ENCODE measurements at places on chromosomes 16 and 17.

DNA sequence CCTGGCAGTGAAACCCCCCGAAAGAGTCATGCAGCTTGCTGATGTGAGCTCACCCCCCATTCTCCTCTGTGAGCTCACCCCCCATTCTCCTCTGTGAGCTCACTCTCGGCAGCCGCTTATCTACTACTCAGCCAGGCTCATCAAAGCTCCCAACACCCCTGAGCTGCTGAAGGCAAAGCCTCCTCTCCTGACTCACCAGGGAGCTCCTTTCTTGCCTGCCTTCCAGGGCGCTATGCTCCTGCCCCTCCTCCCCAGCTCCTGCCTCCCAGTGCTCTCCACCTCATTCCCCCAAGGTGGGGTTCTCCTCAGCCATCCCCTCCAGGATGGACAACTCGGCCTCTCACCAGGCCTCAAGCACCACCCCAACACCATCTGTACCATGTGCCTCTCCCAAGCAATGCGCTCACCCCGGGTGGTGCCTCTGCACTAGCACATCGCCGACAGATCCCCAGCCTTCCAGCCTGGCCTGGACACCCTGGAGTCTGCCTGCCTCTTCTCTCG is 27.7 kb upstream of the FAAP100 start:
- DNase-seq, result no peak

- no peak for DNase-seq
Measured at GRCh38 chr17:40230670-40231069, 11.6 kb downstream of the WIPF2 start.

DNA sequence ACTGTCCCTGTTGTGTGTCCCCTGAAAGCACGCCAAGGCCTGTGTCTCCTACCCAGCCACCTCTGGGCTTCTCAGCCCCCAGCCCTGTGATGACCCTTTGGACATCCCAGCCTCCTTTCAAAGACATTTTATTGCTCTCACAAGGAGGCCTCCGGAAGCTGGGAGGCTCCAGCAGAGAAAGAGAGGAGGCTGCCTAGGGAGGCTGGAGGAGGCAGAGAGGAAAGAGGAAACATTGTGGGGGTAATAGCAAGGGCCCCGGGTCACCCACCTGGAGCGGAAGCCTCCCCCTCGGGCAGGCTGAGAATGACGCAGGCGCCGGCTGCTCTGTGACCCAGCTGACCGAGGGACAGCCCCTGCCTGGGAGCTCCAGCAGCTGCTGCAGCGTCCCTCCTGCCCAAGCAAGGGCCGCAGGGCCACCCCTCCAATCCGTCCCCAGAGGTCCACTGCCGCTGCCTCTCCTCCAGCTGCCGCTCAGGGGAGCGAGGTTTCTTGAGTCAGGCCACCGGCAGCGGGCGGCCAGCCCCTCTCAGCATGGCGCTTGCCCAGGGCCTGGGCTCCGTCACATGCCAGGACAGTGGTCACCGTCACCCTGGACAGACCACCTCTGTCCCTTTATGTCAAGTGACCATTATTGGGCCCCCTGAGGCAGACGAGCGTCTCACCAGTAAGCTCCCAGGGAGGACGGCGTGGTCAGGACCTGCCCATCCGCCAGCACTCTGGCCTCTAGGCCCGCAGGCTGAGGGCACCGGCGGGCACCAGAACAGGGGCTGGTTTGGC is 29.3 kb downstream of the ACTG1 start:
- DNase-seq, result no peak

- DNase-seq, result no peak
Measured at GRCh38 chr17:81367171-81367570, 28.1 kb upstream of the BAHCC1 start.

GRCh38 chr17:55440391-55440790 is 18.8 kb upstream of the MMD start:
- no peak for DNase-seq

- DNase-seq, result no peak
Measured at GRCh38 chr16:72552654-72553053, 380.7 kb upstream of the PMFBP1 start.

Data from stimulated activated CD8-positive, alpha-beta memory T cell treated with anti-CD3 and anti-CD28 coated beads, Interleukin-7, amount 100 ng/mL, for 1 hour (primary cell).